ENCODE measurements at places on chromosomes 12 and 14.

- DNase-seq: no peak
Measured at GRCh38 chr14:100865682-100866591, 37.6 kb downstream of the RTL1 start.

GRCh38 chr12:132731574-132731973, 20.9 kb downstream of the PGAM5 start:
- no peak for DNase-seq

DNA sequence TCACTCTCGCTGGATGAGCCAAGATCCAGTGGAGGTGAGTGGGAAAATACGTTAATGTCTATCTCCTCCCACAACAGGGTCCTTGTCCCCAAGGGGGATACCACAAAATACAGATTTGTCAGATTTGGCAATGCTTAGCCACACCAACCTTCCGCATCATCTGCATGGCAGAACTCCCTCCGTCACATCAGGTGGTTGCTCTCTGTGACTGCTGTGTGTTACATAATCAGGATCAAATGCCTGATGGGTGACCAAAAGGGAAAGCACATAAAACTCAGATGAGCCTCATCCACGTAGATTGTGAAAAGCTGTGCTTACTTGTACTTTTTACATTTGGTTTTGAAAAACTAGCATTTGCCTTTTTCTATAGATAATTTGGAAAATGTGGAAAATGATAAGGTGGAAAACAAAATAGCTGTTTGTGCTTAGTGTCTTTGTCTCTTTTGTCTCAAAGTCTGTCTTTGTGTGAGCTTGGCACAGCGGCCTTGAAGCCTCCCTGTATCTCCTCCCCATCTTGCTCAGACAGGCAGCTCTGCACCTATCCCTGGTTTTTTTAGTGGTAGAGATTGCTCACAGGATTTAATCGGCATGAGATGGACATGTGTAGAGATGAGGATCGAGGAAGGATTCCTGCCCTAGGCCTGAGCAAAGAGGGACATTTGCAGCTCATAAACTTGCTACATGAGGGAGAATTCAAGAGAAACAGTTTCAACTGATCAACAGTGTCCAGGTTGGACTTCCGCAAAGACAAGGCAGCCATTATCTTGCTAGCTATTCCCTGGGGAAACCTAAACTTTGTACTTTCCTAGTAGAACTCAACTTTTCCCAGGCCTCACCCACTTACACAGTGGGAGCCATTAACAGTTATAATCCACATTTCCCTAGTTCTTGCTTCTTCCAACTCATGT, 3.6 kb upstream of the FGF6 start:
- DNase-seq: no peak

DNA sequence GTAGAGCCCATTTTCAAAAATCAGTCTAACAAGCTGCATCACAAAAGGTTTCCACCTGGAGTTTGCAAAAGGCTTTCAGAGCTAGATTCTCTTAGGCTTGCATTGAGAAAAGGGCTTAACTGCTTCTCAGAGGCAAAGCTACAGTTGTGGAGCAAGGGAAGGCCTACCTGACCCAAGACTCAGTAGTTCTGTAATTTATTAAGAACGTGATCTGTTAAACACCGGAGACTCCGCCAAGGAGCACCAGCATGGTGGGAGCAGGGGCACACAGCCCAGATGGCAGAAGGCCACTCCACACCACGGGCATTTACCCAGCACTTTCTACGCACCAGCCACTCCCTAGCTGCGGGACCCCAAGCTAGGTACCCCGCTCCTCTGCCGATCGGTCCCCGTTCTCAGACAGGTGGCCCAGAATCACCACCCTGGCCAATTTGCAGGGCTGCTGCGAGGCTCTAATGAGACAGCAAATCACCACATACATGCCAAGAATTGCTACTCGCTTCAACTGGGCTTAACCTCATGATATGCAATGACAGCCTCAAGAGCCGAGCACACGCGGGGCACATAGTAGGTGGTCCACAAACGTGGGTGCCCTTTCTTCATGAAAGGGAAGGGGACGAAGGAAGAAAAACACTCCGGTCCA, 1.5 kb downstream of the ITPK1 start:
- DNase-seq: no peak

DNA sequence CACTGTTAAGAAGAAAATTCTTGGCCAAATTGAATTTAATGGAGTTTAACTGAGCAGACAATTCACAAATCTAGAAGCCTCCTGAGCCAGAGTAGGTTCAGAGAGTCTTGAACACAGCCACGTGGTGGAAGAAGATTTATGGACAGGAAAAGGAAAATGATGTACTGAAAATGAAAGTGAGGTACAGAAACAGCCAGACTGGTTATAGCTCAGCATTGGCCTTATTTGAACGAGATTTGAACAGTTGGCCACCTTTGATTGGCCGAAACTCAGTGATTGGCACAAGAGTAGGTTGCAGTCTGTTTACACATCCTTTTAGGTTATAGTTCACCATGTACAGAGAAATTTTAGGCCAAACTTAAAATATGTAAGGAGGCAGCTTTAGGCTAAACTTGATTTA, 9.9 kb downstream of the OAS2 start:
- no peak for DNase-seq

GRCh38 chr12:46373301-46374296, 1.0 kb upstream of the SLC38A2 start:
- DNase-seq: no peak

- DNase-seq: no peak
Measured at GRCh38 chr14:88463318-88463717, 77.9 kb downstream of the SPATA7 start.

GRCh38 chr14:81472096-81472800, 61.4 kb downstream of the SEL1L start:
- no peak for DNase-seq

GRCh38 chr12:65121049-65121955, at the start of gene WIF1:
WIF1 (minus strand) TSS chr12:65121305; CDS start chr12:65121191, 114 bp downstream.
- DNase-seq: no peak

GRCh38 chr14:54309615-54310014, 87.2 kb upstream of the CDKN3 start:
- DNase-seq: no peak

- no peak for DNase-seq
Measured at GRCh38 chr12:67917811-67918210, 71.4 kb upstream of the IFNG-AS1 start.

DNA sequence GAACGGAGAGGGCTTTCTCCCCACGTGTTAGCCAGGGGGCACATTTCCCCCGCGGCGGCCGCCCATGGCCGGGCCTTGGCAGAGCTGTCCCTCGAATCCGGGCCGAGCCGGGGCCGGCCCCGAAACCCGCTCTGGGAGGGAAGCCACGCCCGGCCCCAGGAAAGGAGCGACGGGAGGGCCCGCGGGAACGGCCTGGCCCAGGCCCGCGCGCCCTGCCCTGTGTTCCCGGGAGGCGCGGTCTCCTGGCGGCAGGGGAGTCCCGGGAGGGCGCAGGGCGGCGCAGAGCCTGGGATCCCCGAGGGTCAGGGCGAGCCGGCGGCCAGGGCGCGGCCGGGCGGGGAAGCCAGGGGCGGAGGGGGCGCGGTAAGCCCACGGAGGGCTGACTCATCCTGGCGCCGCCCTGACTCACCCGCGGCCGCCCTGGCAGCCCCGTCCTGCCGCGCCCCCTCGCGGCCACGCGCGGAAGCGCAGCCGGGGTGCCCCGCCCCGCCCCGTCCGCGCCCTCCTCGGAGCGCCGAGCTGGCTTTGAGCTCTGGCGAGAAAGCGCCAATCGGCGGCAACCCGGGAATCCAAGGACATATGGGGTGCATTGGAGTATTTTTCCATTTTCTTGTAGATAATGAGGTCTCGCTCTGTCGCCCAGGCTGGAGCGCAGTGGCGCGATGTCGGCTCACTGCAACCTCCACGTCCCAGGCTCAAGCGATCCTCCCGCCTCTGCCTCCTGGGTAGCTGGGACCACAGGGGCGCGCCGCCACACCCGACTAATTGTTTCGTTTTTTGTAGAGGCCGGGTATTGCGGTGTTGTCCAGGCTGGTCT, 31.8 kb upstream of the PLEKHG6 start:
- DNase-seq: peak; percentile 54

- DNase-seq: no peak
Measured at GRCh38 chr12:90366286-90366685, 588.7 kb downstream of the CCER1 start.

GRCh38 chr12:67669934-67670631, 21.5 kb downstream of the DYRK2 start:
- DNase-seq: no peak

DNA sequence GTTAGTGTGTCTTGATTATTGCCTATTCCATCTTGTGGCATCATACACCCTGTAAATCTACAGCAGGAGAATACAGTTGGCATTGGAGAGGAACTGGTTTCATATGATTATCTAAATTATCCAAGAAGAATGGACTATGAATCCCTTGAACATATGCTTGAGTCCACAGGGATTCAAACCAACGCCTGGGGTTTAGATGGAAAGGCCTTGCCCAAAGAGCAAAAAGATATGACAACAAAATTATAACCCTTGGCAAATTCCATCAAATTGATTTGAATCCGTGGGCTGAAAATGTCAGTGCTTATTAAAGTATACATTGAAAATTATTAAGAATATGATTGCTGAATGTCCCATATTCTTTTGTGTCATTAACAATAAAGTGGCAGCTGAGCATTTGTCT, 108.2 kb downstream of the PDE3A start:
- no peak for DNase-seq

DNA sequence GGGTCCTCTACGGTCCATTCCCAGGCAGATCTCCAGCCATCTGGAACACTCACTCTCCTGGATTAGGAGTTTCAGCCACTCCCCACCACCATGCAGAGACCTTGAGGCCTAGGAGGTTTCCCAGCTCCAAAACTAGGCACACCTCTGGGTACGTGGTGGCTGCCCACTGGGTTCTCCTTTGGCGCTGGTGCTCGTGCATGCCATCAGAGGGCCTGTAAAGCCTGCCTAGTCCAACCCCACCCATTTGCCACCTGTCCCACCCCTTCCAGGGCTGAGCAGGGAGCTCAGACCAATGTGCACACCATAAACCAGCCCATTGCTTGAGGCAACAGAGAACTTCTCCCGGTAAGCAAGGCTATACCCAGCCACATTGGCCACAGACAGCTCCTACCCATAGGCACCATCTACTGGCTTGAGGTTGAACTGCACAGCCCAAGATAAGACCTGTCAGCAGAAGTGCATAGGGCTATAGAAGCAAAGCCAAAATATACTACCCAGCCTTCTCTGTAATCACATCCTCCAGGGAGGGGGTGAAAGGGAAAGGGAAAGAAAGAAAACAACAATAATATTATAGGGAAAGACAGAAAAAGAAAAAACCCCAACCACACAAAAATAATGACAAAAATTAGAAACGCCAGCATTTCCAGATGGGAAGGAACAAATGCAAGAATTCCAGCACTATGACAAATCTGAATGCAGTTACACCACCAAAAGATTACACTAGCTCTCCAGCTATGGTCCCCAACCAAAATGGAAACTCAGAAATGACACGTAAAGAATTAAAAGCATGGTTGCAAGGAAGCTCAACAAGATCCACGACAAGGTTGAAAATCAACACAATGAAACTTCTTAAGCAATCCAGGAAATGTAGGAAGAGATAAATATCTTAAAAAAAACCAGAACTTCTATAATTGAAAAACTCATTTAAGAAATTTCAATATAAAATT, 111.9 kb upstream of the CCDC175 start:
- DNase-seq: no peak

DNA sequence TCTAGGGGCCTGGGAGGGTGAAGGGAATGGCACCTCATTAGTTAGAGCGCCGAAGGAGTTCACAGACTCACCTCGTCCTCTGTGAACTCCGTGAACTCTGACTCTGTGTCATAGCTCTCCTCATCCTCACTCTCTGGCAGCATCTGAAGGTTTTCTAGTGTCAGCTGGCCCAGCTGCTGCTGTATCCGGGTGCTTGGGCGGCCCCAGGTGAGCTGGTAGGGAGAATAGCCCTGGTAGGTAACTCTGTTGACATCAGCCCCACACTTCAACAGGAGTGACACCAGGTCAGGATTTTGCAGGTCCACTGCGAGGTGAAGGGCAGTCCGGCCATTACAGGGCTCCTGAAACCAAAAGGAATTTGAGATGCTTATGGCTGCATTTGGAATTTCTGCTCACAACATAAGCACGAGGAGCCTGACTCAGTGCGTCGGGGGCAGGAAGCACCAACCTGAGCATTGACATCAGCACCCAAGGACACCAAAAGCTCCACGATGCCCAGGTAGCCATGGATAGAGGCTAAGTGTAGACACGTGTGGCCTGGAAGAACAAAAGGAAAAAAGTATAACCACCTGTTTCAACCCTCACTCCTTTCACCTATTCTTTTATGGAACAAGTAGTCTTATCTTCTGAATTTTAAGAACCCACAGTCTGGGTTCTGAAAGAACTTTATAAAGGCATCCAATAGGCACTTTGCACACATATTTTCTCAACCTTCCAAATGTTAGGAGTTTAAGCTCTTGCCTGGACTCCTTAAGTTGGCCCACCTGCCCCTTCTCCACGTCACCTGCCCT, 2.0 kb downstream of the NFKBIA start:
- DNase-seq: no peak

DNA sequence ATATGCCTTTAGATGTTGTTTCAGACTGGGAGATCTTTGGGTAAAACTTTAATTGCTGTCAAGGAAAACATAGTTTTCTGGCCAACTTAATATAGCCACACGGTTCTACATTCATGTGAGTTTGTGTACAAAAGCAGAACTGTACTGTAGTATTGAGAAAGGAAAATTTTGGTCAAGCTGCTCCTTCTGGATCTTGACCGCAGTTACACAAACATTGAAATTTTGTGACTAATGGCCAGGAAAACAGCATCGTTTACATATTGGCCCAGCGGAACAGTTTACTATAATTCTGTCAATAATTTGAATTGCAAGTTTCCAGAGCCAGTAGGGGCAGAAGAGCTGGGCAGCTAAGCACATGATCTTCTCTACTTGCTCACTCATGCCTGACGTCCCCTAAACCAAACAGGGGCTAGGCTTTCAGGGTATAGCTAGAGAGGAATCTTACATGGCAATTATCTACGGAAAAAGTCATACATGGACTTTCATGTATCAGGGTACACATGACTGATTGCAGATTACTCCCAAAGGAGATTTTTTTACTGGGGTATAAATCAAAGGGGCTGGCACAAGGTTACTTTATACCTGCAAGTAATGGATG, 11.4 kb upstream of the ART4 start:
- no peak for DNase-seq

DNA sequence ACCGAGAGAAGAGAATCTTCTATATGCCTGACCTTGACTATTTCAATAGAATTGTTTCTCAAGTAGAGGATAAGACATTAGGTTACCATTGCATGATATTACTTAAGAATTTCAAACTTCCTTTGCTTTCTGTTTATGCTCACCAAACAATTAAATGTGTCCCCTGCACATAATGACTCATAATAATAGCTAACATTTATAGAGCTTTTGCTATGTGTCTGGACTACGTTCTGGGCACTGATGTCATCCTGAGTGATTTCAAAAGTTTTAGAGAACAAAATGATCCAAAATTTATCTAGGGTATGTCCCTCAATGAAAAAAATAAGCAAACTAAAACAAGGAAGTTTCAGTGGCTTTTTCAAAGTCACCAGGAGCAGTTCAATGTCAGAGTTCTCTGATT, 38.8 kb downstream of the SLC15A5 start:
- no peak for DNase-seq

- DNase-seq: no peak
Measured at GRCh38 chr14:20614038-20614840, 23.1 kb upstream of the RNASE12 start.
